Common myeloid progenitor, CD34-positive (primary cell): ENCODE measurements at places on chromosomes 16 and 17.
A peak's percentile ranks its signal among the peaks of the same experiment; 100 is the strongest.

GRCh38 chr16:72380283-72380682 is 208.3 kb upstream of the PMFBP1 start:
- no peak for DNase-seq

DNA sequence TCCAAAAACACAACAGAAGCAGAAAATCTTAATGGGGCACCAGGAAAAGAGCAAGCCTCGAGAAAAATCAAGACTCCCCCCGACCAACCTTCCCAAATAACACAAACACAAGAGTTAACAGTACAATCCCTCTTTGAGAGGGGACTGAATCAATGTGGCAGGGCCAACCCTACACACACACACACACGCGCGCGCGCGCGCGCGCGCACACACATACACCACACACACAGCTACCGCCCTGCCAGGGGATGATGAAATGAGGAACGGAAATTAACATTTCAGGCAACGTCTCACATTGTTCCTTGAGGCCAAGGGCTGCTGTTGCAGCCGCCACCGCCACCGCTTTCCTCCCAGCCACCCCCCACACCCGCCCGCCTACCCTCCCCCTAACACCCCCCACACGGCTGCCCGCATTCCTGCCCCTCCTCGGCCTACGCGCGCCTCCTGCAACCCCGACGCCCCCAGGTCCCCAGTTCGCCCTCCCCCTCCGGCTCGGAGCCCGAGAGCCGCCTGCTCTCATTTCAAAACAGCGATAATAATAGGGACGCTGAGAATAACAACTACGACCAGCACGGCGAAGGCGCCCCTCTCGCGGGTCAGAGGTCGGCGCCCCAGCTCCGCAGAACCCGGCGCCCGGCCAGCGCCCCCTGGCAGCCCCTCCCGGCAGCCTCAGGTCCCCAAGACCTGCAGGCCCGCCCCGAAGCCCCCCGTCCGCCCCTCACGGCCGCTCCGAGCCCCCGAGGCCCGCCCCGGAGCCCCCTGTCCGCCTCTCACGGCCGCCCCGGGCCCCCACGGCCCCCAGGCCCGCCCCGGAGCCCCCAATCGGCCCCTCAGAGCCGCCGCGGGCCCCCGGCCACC is 1.1 kb downstream of the ANKRD11 start:
- DNase-seq: peak; percentile 99

DNA sequence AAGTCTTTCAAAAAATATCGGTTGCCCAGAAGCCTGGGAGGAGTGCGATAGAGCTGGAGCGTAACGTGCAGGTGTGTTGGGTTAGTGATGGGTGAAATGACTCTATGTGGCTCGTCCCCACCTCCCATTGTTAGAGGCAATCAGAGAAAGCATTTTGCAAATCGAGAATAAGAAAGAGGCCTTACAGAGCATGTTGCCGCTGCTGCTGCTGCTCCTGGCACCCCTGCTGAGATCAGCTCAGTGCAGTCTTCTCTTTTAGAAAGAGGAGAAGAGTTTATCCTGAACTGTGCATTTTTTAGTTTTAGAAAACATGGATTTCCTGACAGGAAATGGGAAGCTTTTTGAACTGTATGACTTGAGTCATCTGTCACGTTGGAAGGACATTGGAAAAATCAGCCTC is 774.5 kb upstream of the RBFOX1 start:
- DNase-seq: no peak

- peak; percentile 92 for DNase-seq
Observed at GRCh38 chr17:41710472-41711090, 1.6 kb upstream of the GAST start.

DNA sequence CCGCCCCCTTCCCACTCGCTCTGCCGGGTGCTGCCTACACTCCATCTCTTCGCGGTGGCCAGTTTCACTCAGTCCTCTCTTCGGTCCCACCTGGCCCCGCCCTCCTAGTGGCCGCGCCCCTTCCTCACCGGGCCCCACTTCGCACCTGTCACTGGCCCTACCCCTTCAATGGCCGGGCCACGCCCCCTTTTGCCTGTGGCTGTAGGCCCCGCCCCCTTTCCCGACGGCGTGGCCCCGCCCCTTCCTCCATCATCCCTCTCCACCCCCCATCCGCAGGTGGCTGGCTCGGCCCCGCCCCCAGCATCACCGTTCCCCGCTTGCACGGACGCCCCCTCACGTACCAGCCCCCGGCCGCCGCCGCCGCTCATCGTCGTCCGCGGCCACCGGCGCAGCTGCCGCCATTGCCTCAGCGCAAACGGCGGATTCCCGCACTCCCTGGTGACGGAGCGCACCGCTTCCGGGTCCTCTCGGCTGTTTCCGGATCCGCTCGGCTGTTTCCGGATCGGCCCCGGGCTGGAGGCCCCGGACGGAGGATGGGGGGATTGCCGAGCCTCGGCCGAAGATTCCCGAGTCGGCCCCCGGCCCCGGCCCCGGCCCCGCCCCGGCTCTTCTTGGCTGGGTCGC is at the start of gene RABEP2:
TSS of gene RABEP2 (minus strand) at position 477 of the 624 bp plus-strand sequence. CDS start at position 402, 75 bp downstream.
- DNase-seq: peak; percentile 94

DNA sequence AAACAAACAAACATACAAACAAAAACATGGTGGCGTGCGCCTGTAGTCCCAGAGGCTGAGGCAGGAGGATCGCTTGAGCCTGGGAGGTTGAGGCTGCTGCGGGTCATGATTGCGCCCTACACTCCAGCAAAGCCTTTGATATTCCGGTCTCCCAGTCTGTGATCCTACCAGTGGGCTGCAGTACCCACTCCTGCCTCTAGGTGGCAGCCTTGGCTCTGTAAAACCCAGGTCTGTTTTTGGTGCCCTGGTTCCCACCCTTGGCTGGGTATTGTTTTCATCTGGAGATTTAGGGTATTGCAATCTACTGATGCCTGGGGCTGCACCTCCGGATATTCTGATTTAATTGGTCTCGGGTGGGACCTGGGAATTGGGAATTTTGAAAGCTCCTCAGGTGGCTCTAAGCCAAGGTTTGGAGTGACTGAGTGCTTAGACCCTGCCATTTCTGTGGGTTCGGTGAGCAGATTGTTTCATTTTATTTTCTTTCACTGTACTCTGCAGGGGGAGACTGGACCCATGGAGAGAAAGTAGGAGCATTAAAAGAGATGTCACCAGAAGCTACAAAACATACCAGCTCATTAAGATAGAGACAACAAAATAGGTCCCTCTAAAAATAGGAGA is 40.5 kb downstream of the MYH3 start:
- DNase-seq: peak; percentile 86

DNA sequence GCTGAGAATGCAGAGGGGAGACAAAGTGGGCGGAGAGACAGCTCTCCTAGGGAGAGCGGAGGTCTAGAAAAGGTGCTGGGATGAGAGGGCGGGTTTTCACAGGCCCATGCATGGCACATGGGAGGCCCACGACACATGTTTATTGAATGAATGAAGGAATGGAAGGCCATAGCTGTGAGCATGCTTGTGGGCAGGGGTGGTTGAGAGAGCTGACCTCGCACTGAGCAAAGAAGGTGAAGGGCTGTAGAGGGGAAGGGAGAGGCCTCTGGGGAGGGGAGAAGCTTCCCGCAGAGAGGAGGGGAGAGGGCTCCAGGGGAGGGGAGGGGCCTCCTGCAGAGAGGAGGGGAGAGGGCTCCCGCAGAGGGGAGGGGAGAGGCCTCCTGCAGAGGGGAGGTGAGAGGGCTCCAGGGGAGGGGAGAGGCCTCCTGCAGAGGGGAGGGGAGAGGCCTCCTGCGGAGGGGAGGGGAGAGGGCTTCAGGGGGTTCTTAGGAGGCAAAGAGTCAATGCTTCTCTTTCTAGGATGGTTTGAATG is 27.3 kb downstream of the SDK2 start:
- DNase-seq: no peak

- DNase-seq: no peak
Observed at GRCh38 chr16:48491517-48491916, 106.3 kb upstream of the SIAH1 start.

DNA sequence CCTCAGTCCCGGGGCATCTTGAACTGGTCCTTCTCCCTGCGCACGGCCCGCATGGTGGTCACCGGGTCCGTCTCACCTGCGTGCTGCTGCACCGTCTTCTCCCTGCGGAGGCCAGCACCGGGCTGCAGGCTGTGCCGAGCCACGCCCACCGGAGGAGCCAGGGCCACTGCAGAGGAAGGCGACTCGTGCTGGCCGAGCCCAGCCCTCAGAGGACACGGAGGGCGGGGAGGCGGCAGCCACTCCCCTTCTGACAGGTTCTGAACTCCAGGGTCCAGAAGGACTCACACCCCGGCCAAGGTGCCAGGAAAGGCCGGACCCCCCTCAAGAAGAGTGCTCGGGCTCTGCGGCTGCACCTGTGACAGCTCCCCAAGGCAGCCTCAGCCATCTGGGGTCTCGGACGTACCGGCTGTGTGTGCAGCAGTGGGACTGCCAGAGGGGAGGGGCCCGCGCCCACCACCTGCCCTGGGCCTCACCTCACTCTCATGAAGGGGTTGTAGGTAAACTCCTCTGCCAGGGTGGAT is 15.8 kb upstream of the IGFALS start:
- no peak for DNase-seq

DNA sequence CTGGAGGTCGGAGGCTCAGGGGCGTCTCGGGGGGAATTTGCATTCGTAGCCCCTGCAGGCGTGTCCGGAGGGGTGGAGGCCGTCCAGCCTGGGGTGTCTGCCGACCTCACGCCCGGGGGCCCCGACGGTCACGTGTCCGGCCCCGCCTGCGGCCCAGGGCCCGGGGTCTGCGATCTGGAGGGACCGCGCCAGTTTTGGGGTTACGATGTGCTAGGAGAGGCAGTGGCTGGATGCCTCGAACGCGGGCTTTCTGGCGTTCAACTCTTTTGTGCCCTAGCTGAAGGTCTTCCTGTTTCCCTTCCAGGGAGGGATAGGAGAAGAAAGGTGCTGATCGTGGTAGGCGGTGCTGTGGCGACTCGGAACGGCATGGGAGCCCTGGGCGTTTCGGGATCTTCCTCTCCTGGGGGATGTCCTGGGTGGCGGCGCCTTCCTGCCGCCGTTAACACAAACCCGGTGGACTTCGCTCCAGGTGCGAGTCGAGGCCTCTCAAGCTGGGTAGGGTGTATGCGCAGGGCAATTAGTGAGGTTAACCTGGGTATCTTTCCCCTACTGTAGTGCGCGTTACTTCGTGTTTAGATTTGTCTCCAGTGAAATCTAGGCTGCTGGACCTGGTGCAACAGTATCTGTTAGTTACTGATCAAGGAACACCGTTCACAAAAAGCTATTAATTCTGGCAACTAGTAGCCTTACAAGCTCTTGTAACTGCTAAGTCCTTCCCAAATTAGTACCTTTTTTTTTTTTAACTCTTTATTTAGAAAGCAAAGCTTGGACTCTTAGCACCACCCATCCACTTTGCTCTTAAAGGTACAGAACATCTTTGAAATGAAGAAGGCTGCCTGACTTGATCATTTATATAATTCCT is 1.3 kb downstream of the AKAP1 start:
- DNase-seq: peak; percentile 15

DNA sequence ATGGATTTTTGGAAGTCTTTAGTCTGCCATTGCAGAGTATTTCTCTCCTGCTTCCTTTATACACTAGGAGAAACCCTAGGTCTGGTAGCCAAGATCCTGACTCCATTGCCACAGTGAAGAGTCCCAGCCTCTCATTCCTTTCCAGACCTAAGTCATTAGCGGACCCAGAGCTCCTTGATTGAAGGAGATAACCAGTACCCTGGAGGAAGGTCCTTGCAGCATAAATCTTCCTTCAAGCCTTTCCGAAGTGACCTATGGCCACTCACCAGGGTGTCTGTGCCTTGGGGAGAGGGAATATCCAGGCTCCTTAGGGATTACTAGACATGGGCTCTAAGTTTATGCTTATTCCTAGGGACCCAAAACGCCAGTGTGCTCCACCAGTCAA is 35.8 kb downstream of the BCL7C start:
- no peak for DNase-seq

DNA sequence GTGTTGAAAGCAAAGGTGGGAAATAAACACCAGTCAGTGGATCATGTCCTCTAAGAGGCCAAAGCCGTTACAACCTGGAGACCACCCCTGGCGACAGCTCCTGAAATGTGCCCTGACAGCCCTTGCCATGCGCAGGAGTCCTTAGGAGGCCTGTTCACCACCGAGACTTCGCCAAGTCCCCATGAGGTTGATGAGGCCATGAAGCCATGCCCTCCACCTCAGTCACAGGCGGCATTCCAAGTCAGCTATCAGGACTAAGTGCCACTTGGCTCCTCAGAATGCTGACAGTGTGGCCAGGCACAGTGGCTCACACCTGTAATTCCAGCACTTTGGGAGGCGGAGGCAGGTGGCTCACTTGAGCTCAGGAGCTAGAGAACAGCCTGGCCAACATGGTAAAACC is 27.1 kb downstream of the ADAM11 start:
- no peak for DNase-seq

DNA sequence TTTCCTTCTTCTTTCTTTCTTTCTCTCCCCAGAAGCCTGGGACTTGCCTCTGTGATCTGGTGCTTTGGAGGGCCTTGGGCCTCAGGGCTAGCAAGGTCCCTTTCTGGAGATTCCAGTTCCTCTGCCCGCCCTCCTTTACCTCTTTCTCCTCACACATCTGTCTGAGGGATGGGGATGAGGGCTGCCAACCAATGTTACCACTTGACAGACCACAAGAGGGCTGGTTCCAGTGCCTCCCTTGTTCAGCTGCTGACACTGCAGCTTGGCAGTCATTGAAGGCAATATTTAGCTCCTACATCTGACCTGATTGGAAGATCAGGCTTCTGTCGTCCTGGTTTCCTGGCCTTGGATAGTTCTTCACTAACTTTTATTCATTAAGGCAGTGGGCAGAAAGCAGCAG is 3.6 kb upstream of the ZNF652 start:
- peak; percentile 64 for DNase-seq

DNA sequence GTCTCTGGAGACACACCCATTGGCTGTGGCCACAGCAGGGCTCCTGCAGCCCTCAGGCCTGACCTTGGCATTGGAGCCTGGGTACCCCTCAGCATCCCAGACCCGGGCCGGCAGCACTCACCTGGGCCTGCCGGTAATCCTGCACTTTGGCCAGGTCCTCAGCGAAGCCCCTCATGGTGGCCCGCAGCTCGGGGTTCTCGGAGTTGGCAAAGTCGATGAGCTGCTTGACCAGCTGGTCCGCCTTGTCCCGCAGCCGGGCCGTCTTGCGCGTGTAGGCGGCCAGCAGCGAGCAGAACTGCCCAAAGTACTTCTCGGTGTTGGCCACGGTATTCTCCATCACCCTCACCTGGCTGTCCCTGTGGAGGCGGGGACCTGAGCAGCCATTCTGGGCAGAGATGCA is 2.2 kb downstream of the CIBAR2 start:
- no peak for DNase-seq

DNA sequence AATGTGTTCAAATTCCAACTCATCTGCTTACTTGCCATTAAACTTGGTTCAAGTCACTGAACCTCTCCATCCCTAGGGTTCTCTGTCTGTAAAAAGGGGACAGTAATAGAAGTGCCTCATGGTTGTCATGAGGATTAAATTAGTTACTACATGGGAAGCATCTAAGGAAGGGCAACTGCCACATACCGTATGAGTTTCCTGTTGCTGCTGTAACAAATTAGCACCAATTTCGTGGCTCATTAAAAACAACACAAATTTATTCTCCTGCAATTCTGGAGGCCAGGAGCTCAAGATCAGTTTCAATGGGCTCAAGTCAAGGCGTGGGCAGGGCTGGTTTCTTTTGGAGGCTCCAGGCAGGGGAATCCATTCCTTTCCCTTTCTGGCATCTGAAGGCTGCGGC is 18.6 kb downstream of the CD300LF start:
- DNase-seq: no peak

GRCh38 chr17:68662037-68662432 is 60.9 kb upstream of the FAM20A start:
- no peak for DNase-seq
